ENCODE measurements at places on chromosomes 2 and 18.

- DNase-seq: no peak
Observed at GRCh38 chr2:149451417-149452165, 121.2 kb downstream of the LYPD6 start.

GRCh38 chr2:113162173-113162572, 11.6 kb upstream of the PSD4 start:
- DNase-seq: no peak

DNA sequence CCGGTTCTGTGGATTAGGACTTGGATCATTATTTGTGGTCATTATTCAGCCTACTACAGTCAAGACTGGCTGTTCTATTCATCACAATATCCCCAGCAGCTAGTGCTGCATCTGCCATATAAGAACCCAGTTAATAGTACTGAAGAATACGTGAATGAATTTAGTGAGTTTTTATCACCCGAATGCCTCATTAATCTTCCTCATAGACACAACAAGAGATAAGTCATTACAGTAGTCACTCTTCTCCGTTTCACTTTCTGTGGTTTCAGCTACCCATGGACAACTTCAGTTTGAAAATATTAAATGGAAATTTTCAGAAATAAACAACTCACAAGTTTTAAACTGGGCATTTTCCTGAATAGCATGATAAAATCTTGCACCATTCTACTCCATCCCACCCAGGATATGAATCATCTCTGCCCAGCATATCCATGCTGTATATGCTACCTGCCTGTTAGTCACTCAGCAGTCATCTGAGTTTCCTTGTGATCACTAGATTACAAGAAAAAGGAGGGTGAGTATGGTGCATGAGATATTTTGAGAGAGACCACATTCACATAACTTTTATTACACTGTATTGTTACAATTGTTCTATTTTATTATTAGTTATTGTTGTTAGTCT, 363.7 kb upstream of the CHAC2 start:
- DNase-seq: no peak

DNA sequence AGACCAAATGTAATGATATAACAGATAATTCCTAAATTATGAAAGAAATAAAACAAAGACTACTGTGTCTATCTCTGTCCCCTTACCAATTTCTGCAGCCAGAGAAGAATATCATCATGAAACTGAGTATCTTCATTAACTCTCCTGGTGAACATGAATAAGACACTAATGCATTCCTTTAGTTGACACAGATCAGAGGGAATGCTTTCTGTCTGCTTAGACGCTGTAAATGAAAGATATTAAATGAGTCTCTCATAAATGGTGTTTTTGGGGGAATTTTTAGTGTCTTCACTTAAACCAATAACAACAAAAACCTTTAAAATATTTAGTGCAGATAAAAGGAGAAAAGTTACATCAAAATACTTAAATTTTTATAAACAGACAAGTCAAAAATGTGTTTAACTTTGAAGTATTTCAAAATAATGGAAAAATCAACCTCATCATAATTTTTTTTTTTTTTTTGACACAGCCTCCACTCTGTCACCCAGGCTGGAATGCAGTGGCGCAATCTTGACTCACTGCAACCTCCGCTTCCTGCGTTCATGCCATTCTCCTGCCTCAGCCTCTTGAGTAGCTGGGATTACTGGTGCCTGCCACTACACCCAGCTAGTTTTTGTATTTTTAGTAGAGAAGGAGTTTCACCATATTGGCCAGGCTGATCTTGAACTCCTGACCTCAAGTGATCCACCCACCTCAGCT, 16.0 kb downstream of the EPG5 start:
- no peak for DNase-seq

- DNase-seq: no peak
Observed at GRCh38 chr2:191148281-191148680, 2.5 kb downstream of the STAT4 start.

DNA sequence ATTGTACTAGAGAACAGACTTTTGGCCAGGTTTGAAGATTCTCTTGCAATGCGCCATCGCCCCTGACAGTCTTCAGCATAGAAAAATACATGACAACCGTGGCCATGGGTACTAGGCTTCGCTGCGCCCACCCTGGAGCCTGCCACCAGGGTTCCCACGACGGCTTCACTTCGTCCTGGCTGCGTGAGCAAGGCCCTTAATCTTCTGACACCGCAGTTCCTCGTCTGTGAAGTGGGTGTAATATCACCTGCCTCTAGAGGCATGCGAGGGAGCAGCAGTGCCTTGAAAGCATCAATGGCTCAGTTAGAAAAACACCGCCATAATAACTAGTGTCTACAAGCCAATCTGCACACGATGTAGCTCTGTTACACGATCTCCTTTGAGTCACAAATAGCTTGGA, 175.2 kb upstream of the HS6ST1 start:
- DNase-seq: no peak

DNA sequence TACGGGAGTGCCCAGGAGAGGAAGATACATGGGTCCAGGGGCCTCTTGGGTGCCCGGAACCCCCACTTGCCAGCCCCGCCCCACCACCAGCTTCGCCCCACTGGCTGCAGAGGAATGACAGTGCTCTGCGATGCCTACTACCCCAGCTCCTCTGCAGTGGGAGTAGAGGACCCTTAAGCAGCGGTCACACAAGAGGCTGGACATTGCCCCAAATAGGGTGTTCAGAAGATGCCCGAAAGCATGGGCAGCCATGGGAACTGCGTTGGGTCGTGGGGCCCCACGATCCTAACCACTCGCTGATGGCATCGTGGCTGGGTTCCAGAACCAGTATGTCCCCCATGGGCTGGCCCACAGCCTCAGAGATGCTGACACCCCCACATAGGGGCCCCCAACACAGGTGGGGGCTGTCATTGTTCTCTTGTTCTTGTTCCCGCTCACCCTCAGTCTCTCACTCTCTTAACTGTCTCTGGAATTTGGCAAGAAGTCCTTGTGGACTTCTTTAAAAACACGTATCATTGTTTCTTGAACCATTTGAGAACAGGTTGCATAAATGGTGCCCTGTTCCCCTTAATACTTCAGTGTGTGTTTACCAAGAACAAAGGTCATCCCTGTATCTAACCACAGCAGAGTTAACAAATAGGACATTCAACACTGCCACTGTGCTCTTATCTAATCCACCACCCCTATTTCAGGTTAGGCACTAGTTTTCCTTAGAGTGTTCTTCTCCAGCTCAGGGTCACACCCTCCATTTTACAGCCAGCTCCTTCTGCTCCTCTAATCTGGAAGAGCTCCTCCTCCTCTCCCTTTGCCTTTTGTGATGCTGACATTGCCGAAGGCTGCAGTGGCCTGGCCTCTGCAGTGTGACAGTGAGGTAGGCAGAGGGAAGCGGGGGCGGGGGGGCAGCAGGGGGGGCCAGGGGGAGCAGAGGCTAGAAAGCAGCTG, 76.3 kb downstream of the STPG4 start:
- DNase-seq: no peak

DNA sequence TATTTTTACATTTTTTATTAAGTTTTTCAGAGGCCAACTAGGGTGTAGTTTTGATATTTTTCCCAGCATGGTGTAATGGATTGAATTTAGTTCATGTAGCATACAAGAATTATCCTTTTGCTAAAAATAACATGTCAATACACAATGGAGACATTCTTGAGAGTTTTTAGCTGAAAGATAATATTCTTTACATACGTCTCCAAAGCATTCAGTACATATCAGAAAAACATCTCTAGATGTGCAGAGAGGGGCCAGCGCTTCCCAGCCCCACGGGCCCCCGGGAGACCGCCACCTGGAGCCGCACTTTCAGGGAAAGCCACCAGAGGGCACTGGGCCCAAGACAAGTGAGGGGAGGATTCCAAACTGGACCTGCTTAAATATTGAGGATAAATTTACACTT, 499.4 kb downstream of the GALR1 start:
- no peak for DNase-seq

- DNase-seq: no peak
Observed at GRCh38 chr2:155190342-155190741, 491.8 kb downstream of the KCNJ3 start.

DNA sequence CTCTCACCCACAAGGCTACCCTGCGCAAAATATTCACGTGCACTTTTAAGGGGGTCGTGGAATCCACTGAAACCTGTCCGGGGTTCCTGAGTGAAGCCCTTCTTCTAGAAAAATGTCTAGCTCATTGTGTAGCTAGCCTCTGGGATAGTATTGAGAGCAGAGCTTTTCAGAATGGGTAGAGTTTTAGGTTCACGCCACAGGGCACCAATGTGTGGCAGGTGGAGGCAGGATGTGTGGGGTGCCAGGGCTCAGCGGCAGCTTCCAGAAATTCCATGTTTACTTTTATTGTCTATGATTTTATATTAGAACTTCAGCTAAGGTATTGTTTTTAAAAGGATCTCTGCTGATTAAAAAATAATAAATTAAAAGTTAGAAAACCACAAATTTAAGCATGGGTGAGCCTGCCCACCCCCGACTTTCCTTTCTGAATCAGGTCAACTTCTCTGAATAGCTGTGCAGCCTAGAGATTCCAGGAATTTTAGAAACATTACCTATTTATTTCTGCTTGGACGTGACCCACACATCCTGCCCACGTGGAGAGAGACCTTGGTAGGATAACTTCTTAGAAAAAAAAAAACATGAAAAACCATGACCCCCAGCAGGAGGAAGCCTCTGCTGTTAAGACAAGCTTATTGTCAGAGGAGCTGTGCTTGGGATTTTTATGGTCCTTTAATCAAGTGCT, 163.7 kb downstream of the CTIF start:
- DNase-seq: no peak

- DNase-seq: no peak
Observed at GRCh38 chr2:46559261-46559660, 79.9 kb downstream of the TMEM247 start.

- DNase-seq: no peak
Observed at GRCh38 chr2:47494267-47495130, 91.5 kb downstream of the MSH2 start.

GRCh38 chr18:59301929-59302328, 16.5 kb downstream of the CPLX4 start:
- no peak for DNase-seq
